ENCODE measurements at places on chromosomes 6 and 20.

DNA sequence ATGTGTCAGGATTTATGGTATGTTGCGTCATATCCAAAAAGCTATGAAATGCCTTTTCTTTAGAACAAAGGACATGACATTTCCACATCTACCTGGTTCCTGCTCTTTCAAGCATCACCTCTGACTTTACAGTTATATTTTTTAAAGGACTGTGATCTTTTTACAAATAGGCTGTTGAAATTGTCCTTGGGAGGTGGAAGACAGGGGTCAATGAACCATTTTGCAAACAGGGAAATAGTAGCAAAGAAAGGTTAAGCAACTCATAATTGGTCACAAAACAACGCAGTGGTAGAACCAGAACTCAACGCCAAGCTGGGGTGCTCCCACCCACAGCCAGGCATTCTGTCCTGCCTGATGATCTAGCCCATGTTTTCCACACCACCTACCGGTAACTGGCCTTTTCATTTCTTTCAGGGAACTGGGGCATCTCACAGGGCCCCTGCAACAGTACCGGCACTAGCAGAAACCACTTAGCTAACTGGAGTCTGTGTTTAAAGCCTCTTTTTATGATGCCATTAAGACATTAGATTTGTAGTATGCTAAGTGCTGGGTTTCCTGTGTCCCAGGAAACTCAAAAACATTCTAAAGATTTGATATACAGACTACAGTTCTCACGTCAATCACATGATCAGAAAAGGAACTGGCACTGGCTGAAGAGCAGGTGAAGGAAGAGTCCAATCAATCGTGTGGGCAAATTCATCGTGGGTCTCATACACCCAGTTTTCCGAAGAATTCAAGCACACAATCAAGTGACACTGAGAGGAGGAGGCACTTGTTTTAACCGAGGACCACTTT is 13.9 kb downstream of the ZNF217 start:
- no peak for DNase-seq

- DNase-seq, result peak; percentile 33
These were observed 103.3 kb downstream of the ANKS1A start for GRCh38 chr6:34992376-34992775.

DNA sequence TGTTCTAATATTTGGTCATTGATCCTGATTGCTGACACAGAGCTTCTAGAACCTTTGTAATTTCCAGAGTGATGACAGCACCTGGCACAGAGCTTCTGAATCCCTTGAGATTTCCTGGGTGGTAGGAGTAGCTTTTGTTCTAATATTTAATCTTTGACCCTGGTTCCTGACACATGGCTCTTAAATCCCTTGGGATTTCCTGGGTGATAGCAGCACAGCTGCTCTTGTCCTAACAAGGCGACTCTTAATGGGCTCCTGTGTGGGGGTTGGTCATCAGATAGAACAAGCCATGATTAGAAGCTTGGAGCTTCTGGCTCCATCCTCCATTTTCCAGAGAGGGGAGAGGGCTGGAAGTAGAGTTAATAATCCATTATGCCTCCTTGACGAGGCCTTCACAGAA is 18.4 kb downstream of the GMPR start:
- DNase-seq, result peak; percentile 16

DNA sequence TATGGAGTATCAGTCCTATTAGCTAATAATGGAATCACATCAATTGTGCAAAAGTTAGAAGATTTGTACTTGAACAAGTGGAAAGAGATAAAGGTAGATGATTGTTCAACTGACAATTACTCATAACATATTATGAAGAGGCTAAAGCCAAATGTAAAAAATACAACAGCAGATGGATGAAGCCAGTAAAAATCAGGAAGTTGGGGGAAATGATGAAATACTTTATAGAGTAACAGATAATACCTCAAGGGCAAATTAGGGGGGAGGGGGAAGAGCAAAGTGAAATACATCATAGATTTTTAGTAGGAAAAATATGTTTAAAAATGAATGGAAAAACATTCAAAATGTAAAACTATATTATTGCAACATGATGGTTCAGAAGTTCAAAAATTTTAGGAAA is 114.0 kb downstream of the PDSS2 start:
- DNase-seq, result no peak

DNA sequence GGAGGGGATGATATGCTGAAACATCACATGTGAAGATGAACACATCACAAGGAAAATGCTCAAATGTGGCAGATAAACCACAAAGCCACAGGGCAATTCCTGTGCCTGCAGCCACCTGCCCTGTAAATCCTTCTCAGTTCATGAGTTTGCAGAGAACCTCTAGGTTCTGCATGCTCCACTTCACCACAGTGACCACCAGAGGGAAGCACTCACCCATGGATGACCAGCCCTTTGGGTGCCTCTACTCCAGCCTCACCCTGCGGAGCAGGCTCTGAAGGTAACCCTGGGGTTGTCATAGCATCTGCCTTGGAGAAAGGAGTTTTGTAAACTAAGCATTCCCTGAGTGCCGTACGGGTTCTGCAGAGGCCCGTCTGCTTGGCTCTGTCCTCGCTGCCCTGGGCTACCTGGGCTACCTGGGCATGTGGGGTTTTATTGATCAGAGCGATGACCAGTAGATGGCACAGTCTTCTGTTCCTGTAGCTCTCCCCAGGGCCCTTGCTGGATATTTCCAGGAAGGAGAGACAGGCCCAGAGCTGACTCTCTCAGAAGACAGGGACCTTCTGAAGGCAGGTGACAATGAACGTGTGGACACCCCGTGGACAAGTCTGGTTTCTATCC is 31.7 kb upstream of the CST1 start:
- DNase-seq, result peak; percentile 61

GRCh38 chr20:4542270-4542669 is 179.4 kb upstream of the PRND start:
- DNase-seq, result no peak

- DNase-seq, result no peak
These were observed 104.4 kb upstream of the BMP2 start for GRCh38 chr20:6663104-6663503.
